ENCODE measurements at places on chromosomes 5 and 9.
A peak's percentile ranks its signal among the peaks of the same experiment; 100 is the strongest.

- peak; percentile 7 for DNase-seq
Observed at GRCh38 chr5:1468247-1468612, 23.0 kb upstream of the SLC6A3 start.

- DNase-seq: no peak
Observed at GRCh38 chr5:156686796-156687195, 163.3 kb upstream of the PPP1R2B start.

DNA sequence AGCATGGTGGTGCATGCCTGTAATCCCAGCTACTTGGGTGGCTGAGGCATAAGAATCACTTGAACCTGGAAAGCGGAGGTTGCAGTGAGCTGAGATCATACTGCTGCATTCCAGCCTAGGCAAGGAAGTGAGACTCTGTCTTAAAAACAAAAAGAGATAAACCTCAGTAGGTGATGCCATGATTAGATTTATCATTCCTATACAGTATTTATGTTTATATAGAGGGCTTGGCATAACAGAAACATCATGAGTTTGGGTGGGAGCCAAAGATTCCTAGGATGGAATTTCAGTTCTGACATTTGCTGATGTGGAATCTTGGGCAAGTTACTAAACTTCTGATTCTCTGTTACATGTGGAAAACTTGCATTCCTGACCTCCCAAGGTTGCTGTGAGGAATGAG, 22.3 kb downstream of the RFK start:
- DNase-seq: peak; percentile 88

- DNase-seq: peak; percentile 61
Observed at GRCh38 chr5:142852416-142853198, 82.4 kb downstream of the ARHGAP26 start.

GRCh38 chr9:764986-765385, 76.5 kb upstream of the DMRT1 start:
- DNase-seq: no peak

DNA sequence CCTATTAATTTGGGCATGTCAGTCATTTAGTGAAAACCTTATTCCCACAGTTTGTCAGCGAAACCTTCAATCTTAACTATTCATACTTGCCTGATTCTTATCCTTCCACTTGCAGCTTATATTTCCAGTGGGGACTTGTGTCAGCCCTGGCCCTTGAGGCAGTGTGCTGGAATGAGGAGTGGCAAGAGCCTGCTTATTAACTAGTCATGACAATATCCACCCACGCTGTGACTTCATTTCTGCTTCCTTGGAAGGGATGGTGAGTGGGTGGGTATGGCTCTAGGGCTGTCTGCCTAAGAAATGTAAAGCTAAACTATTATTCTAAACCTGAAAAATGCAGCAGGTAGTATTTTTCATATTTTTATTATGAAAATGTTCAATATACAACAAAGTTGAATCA, 34.0 kb upstream of the LURAP1L start:
- DNase-seq: no peak

GRCh38 chr5:55022450-55022849, 1.6 kb upstream of the GZMK start:
- no peak for DNase-seq

DNA sequence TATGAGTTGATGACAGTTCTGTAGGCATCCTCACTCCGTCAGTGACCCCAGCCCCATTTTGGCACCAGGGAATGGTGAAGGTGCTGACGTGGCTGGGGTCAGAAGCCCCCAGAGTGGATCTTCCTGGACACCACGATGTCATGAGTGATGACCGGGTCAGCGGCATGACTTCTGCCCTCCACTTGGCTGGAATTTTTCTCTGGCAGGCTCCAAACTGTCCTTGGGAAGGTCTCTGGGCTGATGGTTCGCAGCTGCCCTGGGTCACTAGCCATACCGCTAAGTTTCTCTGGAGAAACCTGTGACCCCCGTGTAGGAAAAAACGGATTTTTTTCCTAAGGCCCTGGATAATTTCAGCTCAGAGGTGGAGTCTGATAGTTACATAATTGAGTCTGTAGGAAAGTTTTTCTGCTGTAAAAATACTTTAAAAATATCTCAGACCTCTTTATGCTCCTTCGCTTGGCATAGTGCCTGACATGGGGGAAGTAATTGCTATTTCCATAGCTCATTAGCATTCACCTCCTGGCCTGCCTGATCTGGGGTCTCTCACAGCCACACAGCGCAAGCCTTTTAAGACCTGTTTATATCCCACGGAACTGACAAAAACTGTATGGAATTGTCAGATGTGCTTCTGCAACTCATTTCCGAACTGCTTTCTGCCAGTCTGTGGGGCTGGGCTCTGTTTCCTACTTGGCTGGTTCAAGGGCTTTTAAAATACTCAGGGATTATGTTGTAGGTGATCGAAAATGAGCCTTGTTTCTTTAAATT, 69.2 kb downstream of the ANGPTL2 start:
- DNase-seq: no peak

DNA sequence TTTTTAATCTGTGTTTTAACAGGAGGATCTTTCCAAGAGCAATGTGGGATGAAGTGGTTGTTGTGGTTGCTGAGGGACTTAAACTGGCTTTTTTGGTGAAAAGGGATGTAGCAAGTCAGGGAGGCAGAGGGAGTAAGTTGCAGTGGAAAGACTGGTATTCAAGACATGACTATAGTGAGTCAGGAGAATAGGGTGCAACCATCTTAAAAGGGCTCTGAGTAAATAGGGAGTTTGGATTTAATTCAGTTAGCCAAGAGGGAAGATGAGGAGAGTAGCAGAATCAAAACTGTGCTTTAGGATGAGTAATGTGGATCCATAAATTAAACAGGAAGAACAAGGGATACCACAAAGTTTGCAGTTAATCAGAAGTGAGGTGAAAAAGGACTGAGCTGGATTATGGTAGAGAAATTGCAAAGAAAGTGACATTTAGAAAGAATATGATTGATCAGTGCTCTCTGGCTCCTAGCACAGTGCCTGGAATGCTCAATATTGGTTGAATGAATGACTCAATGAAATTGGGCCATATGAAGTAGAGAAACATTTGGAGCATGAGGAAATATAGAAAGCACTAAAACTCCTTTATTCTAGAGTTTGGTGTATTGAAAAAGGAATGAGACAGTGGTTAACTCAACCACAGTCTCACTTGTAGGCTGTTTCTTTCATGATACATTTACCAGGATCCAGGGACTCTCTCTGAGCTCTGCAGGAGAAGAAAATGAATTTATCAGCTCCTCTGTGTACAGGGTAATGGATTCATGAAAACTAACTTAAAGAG, 5.1 kb downstream of the POLR3G start:
- DNase-seq: no peak

GRCh38 chr9:99845063-99845462, 23.4 kb downstream of the NR4A3 start:
- DNase-seq: no peak

DNA sequence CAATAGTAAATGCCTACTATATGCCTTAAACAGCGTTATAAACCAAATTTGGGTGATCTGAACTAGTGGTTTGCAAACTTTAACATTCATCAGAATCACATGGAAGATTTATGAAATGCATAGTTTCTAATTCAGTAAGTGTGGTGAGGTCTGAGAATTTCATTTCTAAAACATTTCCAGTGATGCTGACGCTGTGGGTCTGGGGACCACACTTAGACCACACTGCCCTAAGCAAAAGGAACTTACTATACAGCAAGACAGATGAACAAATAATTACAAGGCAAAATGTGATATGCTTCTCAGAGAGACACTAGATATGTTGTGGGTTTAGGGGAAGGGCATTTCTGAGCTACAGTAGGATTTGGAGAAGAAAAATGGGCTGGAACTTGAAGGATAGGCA, 72.6 kb downstream of the OXCT1 start:
- DNase-seq: no peak

- no peak for DNase-seq
Observed at GRCh38 chr5:139816566-139816965, 21.0 kb downstream of the PSD2 start.

DNA sequence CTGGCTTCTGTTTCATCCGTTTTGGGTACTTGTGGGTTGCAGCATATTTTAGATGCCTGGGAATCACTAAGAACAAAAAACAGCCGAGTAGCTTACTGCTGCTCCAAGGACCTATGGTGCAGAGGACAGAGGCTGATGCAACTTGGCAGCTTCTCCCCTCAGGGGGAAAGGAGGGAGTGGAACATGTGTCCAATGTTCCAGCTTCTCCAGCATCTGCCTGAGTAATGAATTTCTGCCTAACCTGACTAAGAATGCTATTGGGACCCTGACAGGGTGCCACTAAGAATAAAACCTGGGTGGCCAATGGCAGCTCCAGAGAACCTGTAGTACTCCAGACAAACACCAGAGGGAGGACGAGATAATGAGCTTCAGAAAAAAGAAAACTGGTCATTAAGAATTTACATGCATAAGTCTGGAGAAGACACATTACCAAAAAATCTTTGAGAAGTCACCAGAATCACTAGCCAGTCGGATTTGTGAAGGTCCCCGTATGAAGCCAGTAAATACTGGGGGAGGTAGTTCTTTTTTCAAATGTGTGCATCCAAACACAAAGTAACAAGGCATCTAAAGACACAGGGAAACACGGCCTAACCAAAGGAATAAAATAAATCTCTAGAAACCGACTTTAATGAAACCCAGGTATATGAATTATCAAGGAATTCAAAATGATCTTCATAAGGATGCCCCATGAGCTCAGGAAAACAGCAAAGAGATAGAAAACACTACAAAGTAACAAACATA, 293.5 kb downstream of the HINT1 start:
- DNase-seq: peak; percentile 12

DNA sequence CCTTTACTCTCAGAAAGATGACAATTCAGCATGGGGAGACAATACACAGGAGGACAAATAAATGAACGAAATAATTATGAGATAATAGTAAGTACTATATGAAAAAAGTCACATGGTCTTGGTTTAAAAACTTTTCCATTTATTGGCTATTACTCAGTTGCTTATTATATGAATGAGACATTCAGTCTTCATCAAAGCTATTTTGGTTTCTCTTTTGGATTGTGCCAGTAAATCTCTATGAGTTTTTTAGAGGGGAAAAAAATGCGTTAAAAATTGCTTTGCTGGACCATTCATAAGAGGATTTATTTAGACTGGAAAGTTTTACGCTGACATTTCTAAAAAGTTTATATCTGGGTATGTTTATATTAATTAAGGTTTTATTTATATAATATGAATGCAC, 137.7 kb downstream of the AOPEP start:
- peak; percentile 51 for DNase-seq

DNA sequence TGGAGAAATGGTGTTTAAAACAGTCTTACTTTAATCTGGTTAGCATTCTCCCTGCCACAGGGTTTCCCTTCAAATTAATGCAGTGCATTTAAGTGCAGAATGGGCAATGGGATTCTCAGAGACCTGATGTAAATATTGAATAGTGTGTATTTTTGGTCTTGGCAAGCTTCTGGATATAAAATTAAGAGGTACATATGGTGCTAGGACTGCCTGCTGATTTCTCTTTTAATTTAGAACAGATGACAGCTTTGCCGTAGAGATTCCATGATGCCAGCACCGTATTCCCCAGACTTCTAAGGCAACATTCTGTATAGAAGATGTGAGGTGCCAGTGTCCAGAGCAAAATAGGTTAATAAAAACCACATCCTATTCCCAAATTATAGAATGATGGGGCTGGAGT, 1.9 kb downstream of the MTAP start:
- DNase-seq: no peak

DNA sequence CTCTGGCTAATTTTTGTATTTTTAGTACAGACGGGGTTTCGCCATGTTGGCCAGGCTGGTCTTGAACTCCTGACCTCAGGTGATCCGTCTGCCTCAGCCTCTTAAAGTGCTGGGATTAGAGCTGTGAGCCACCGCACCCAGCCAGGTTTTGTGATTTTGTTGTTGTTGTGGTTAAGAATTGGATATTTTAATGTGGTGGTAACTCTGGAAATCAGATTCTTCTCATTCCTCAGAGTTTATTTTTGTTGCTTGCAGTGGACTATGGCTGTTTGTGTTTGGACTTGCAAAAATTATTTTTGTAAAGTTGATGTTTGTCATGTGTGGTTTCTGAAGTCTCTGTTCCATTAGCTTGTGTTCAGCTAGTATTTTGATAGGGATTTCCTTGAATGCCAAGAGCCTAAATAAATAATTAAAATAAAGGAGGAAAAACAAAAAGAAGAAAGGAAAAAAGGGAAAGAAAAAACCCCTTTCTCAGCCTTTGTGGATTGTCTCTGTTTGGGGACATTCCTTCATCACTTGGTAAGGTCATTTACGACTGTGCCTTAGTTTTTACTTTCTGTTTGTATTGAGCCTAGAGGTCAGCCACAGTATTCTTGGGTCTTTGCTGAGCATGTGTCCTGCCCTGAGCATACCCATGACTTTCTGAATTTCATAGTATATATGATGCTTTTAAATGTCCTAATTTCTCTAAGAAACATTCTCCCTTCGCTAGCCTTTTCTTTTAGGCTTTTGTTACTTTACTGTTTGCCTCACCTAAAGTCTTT, 37.3 kb downstream of the PBX3 start:
- DNase-seq: no peak

DNA sequence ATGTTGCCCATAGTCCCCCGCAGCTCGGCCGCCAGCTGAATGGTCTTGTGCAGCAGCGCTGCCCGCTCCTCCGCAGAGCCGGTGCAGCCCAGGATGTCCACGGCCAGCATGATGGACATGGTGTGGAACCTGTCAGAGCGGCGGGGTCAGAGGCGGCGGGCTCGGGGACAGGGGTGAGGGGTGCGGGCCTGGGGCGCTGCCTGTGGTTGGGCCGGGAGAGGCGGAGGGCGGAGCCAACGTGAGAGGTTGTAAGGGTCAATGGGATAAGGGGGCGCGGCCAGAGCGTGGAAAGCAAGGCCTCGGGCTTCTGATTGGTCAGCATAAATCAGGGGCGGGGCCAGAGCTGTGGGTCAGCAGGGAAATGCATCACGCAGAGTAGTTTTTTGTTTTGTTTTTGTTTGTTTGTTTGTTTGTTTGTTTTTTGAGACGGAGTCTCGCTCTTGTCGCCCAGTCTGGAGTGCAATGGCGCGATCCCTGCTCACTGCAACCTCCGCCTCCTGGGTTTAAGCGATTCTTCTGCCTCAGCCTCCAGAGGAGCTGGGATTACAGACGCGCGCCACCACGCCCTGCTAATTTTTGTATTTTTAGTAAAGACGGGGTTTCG, 6.8 kb upstream of the TOR2A start:
- no peak for DNase-seq

- no peak for DNase-seq
Observed at GRCh38 chr5:9166202-9167112, 379.4 kb downstream of the SEMA5A start.

DNA sequence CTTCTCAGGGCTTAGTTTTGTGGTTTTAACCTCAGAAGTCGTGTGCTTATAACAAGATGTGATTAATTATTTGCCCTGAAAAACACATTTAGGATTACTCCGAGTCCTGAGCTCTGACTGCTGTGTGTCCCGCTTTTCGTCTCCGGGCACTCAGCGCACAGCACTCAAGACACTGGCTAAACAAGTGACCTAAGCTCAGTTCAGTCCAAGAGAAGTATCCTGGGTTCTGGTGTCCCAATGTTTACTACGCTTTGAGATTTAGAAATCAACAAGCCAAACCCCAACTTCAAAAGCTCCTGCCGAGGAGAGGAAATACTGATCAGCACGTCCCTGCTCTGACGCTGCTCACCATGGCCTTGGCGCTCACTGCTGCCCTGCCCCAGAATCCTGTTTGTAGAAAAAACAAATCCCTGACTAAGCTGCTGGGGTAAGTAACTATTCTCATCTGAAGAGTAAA, 53.2 kb downstream of the IPPK start:
- DNase-seq: peak; percentile 17
